ENCODE measurements at places on chromosomes 1 and 21.

DNA sequence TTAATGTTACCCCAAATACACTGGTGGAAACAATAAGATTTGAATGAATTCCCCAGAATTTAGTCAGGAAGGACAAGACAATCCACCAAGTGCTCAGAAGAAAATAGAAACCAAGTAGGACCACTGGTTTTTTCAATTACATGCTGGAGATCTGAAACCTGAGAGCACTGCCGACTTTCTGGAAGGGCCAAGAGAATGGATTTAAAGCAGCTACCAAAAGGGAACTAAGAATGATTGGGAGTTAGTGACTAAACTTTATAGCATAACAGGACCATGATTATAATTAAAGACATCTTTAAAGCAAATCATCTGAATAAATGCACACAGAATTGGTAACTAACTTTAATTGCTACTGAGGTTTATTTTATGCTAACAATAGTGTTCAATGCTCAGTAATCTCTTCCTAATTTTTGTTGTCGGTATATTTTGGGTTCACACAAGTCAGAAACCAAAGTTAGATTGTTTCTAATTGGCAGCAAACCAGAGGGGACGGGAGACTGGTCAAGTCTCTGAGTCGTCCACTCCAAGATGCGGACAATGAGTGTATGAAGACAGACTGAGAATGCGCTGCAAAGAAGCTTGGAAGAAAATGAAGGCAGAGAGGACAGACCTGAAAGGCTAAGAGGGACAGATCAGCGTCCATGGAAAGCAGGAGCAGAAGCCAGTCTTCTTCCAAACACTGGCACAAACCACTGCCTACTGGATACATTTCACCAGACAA, 2.3 kb upstream of the RGS13 start:
- no peaks in the 10 kb centered on the region for H3K36me3 ChIP-seq
- no peak for DNase-seq

DNA sequence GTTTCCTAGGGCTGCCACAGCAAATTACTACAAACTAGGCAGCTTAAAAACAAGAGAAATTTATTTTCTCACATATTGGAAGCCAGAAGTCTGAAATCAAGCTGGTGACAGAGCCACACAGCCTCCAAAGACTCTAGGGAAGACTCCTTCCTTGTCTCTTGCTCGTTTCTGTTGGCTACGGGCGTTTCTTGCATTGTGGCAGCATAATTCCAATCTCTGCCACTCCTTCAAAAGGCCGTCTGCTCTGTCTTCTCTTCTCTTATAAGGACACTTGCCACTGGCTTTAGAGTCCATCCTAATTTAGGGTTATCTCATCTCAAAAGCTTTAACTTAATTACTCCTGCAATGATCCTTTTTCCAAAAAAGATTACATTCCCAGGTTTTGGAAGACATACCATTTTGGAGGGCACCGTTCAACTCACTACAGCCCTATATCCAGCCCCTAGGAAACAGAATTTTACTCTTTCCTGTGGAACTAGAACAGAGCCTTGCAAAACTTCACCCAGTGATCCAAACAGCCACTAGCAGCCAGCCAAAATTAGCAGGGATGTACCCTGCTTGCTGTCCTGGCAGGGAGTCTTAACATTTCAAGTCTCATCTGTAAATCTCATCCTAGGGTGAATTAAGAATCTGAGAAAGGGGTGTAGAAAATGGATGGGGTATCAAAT, 9.2 kb downstream of the STYXL2 start:
- no peak for DNase-seq
- no peak overlapping the region for H3K27ac ChIP-seq
- no peak overlapping the region for H3K4me3 ChIP-seq
- no peaks in the 10 kb centered on the region for H3K4me1 ChIP-seq

- H3K36me3 ChIP-seq: peaks cover 30% of the 10 kb centered on the region
- peaks cover 6% of the 10 kb centered on the region for H3K4me1 ChIP-seq
- no peak for DNase-seq
- no peaks in the 10 kb centered on the region for H3K27me3 ChIP-seq
- peak overlapping the region; percentile 70 for H3K27ac ChIP-seq
These were observed 379 bp downstream of the PPCS start for GRCh38 chr1:42456754-42457089.

GRCh38 chr1:187680823-187681222, 852.1 kb downstream of the PLA2G4A start:
- no peak overlapping the region for H3K27ac ChIP-seq
- H3K27me3 ChIP-seq: no peaks in the 10 kb centered on the region
- DNase-seq: no peak

- no peak overlapping the region for H3K27ac ChIP-seq
- no peaks in the 10 kb centered on the region for H3K36me3 ChIP-seq
- no peaks in the 10 kb centered on the region for H3K27me3 ChIP-seq
- peak overlapping the region; percentile 14 for H3K4me3 ChIP-seq
These were observed 10.0 kb upstream of the FAAP20 start for GRCh38 chr1:2204415-2205190.

- no peaks in the 10 kb centered on the region for H3K27me3 ChIP-seq
- DNase-seq: no peak
- no peaks in the 10 kb centered on the region for H3K4me1 ChIP-seq
- H3K4me3 ChIP-seq: no peak overlapping the region
- H3K27ac ChIP-seq: no peak overlapping the region
- H3K36me3 ChIP-seq: no peaks in the 10 kb centered on the region
These were observed 160.1 kb upstream of the NFIA start for GRCh38 chr1:60922304-60922703.

GRCh38 chr1:7578206-7578605, 192.9 kb upstream of the VAMP3 start:
- no peak overlapping the region for H3K4me3 ChIP-seq
- no peaks in the 10 kb centered on the region for H3K36me3 ChIP-seq
- no peak overlapping the region for H3K27ac ChIP-seq
- no peaks in the 10 kb centered on the region for H3K27me3 ChIP-seq

- H3K4me3 ChIP-seq: no peak overlapping the region
- H3K4me1 ChIP-seq: no peaks in the 10 kb centered on the region
- H3K27ac ChIP-seq: no peak overlapping the region
- no peak for DNase-seq
- no peaks in the 10 kb centered on the region for H3K36me3 ChIP-seq
- no peaks in the 10 kb centered on the region for H3K27me3 ChIP-seq
These were observed 230.1 kb downstream of the DUSP10 start for GRCh38 chr1:221511797-221512196.

DNA sequence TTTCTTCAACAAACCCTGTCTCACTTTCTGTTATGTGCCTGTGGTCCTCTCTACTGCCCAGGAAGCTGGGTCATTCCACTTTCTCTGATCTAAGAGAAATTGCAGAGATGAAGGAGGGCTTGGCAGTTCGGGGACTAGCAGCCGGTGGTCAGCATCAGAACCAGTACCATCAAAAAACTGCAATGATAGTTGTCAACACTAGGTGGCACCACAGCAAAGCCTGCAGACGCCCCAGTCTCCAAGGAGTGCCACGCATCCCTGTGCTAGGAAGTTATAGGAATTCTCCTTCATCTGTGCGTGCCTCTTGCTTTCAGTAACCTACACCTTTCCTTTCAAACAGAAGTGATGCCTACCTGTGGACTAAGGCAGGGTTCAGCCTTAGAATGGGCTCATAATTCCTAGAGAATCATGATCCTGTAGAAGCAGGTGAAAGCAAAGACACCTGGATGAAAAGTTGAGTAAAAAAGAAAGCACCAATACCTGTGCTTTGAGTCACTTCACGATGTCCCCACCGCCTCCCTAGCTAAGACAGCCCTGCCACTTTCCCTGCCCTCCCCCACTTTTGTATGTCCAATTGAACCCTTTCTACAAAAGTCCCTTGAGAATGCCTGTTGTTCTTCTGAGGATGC, 129.2 kb downstream of the ADAMTS1 start:
- no peak overlapping the region for H3K4me3 ChIP-seq
- no peak overlapping the region for H3K27ac ChIP-seq
- H3K27me3 ChIP-seq: no peaks in the 10 kb centered on the region
- H3K36me3 ChIP-seq: no peaks in the 10 kb centered on the region
- no peaks in the 10 kb centered on the region for H3K4me1 ChIP-seq

- no peak overlapping the region for H3K4me3 ChIP-seq
- peaks cover 4% of the 10 kb centered on the region for H3K36me3 ChIP-seq
- DNase-seq: no peak
- no peaks in the 10 kb centered on the region for H3K27me3 ChIP-seq
These were observed 1.6 kb downstream of the IFI44 start for GRCh38 chr1:78651241-78651640.

DNA sequence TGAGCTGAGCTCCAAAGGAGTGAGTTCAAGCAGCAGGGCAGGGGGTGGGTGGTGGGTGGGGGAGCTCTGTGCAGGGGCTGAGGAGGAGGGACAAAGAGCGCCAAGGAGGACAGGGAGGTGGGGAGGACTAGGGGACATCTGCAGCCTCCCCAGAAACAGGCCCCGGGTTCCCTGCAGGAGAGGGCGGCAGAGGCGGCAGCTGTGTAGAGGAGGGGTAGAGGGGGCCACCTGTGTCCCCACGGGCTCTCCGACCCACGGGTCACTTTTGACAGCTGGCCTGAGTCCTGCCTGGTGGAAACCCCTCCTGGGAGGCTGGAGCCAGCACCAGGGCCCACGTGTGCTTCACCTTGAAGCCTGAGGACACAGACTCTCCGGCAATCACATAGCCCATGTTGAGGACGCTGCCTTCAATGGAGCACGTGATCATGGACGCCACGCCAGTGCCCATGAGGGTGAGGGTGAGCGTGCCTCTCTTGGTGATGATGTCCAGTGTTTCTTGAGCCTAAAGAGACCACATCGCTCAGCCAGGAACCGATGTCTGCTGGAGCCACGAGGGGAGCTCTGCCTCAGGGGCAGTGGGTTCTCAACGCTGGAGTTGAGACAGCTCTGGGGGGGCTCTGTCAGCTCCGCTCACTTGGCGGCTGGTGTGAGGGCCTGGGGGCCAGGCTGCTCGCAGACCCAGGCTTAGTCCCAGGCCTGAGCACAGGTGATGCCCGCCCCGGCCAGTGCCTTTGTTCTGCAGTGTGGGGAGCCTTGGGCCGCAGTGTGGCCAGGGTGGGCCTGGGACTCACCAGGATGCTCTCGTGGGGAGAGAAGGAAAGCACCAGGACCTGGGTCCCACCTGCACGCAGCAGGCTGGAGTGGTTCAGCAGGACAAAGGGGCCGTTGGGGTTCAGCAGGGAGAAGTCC, 6.6 kb upstream of the TMEM52 start:
- no peak overlapping the region for H3K4me3 ChIP-seq
- DNase-seq: peak; percentile 65
- H3K36me3 ChIP-seq: no peaks in the 10 kb centered on the region
- H3K4me1 ChIP-seq: no peaks in the 10 kb centered on the region

- no peak overlapping the region for H3K27ac ChIP-seq
- no peak overlapping the region for H3K4me3 ChIP-seq
- no peaks in the 10 kb centered on the region for H3K4me1 ChIP-seq
- no peaks in the 10 kb centered on the region for H3K36me3 ChIP-seq
These were observed 6.4 kb upstream of the LGR6 start for GRCh38 chr1:202187041-202187671.

DNA sequence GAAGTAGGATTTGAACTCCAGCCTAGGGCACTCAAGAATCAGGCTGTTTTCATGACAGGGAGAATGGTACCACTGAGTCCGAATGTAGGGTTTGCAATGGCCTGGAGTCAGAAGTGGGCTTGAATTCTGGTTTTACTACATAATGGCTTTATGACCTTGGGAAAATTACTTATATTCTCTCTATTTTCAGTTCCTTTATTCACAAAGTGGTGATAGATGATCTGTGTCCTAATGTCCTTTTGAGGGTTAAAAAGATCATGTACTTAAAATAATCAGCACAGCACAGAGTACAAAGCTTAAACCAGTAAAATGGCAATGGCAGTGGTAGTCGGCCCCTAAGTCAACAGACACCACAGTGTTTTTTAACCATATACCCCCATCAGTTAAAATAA, 63.7 kb upstream of the HOOK1 start:
- no peaks in the 10 kb centered on the region for H3K36me3 ChIP-seq
- no peaks in the 10 kb centered on the region for H3K27me3 ChIP-seq
- H3K4me3 ChIP-seq: no peak overlapping the region
- peak overlapping the region; percentile 50 for H3K27ac ChIP-seq
- no peak for DNase-seq
- peaks cover 15% of the 10 kb centered on the region for H3K4me1 ChIP-seq

DNA sequence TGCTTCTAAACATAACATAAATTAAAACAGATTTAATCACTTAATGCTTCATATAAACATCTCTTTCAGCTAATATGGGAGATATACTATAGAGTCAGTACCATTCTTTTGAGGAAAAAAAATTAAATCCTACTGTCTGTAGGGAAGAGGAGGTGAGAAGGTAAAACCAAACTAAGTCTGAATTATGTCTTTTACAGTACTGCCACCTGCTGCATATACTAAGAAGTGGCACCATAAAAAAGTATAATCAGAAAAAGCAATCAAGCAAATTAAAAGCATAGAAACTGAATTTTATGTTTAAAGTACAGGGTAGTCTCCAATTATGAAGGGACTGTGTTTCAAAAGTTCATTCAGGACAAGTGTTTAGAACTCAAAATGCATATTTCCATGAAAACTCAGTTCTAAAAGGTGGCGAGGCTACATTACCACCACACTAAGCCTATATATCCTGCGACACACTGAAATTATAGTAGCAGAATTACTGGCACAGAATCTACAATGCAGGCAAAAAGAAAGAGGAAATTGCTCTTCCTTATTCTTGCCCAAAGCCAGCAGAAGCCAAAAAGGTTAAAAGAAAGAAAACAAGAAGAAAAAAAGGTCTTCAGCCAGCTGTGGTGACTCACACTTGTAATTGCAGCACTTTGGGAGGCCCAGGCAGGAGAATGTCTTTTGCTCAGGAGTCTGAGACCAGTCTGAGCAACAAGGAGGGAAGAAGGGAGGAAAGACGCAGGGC, 9.0 kb downstream of the NSL1 start:
- H3K27me3 ChIP-seq: no peaks in the 10 kb centered on the region
- DNase-seq: no peak
- H3K4me1 ChIP-seq: no peaks in the 10 kb centered on the region
- H3K36me3 ChIP-seq: peaks cover 25% of the 10 kb centered on the region

DNA sequence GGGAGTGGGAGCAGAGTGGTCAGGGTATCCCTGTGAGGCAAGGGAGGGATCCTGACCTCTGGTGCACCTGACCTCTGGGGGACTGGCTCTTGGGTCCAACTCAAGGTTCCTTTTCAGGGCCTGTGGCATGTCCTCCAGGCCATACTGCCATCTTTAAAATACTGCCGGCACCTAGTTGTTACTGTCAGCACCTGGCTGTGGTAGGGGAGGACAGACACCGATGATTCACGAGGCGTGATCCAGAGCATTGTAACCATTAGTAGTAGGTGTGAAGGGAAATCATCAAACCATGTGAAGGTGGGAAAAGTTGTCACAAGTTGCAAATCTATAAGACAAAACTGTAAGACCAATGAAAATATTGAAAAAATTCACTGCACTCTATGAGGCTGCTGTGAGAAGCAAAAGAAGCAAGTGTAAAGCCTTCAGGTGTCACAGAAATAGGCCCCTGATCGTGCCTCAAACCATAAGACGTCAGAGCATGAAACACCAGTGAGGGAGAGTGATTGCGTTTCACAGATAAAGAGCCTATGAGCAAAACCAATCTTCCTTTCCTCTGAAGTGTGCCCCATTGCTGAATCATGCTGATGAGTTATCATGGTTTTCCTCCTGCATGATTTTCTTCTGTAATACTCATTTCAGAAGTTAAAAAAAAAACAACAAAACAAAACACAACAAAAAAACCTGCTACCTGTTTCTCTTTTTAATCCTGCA, 55.3 kb downstream of the CDC7 start:
- H3K4me3 ChIP-seq: no peak overlapping the region
- H3K4me1 ChIP-seq: peaks cover 5% of the 10 kb centered on the region
- no peaks in the 10 kb centered on the region for H3K36me3 ChIP-seq
- no peak for DNase-seq
- no peak overlapping the region for H3K27ac ChIP-seq

- no peak for DNase-seq
- no peaks in the 10 kb centered on the region for H3K36me3 ChIP-seq
- peaks cover 23% of the 10 kb centered on the region for H3K4me1 ChIP-seq
- no peak overlapping the region for H3K27ac ChIP-seq
These were observed 212.8 kb downstream of the SMYD3 start for GRCh38 chr1:246294263-246294662.
